ENCODE measurements at places on chromosomes 2 and 18.

GRCh38 chr18:55346387-55346786 lies 241.6 kb downstream of the TCF4 start:
- DNase-seq, result no peak

- no peak for DNase-seq
Measured at GRCh38 chr2:224650815-224651439, 65.2 kb downstream of the CCDC195 start.

- no peak for DNase-seq
Measured at GRCh38 chr18:25594351-25594750, 242.4 kb upstream of the ZNF521 start.

DNA sequence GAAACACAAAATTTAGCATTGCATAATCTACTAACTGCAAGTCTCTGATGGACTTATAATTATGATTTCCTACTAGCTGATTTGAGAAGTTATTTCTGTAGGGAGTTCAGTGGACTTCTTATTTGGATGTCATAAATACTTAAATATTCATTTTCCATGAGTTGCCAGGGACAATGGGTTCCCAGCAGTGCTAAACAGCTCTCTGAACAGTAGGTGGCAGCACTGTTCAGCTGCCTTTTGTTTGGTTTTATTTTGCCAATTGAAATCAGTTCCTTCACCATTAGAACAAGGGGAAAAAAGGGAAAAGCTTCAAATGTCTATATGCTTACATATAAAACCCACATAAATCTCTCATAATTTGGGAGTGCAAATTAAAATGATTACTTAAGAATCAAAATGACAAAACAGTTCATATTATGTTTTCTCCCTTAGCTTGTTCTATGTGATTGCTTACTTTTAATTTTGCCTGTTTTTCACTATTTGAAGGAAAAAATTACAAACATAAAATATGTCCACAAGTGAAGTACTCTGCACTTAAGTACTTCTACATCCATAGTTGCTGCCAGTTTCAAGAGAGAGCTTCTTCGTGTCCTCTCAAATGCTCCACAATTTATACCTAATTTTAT lies 898.9 kb downstream of the CPS1 start:
- DNase-seq, result no peak

GRCh38 chr2:2690985-2691384 lies 359.9 kb upstream of the MYT1L start:
- DNase-seq, result no peak

DNA sequence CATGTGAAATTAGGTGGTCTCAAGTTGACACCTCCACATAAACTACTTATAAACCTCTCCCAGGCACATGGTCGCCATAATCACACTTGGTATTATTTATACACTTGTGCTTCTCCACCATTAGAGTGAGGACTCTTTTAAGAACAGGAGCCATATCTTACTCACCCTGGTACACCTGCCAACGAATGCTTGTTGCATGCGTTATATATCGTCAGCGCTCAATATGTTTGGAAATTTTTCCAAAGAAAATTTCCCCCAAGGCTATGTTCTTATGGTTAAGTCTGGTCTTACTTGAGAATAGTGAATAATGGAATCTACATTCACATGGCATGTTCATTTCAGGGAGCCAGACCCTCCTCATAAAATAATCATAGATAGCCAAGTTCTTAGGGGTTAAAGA lies 271.7 kb downstream of the BCL11A start:
- no peak for DNase-seq

DNA sequence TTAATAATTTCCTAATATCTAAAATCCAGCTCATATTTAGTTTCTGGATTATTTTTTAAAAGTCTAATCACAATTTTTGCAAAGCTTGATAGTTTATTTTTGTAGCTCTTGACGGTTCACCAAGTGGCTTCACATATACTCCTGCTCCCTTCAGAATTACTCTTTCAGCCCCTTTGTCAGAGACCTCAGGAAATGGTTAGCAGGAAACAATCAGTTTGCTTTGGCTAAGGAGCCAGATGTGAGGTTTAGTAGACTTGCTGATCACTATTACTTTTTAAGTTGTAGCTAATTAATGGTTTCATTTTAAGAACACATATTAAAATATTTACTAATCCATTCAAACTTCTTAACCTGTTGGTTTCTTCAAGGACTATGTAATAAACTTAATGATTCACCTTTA lies 2.3 kb downstream of the RBBP8 start:
- no peak for DNase-seq

- no peak for DNase-seq
Measured at GRCh38 chr18:7164323-7165004, 46.9 kb upstream of the LAMA1 start.

DNA sequence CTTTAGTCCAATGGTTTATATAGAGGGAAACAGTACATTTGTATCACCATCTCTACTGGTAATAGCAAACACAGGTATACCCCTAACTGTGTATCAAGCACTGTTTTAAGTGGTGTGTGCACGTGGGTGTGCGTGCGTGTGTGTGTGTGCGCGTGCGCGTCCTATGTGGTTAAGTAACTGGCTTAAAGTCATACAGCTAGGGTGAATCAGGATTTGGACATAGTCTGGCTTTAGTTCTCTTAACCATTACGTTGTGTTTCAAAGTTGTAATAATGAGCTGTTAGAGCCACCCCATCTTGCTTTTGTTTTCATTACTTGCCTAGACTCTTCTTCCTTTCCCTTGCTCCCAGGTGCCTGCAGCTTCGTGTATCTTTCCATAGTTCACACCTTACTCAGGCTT lies 2.1 kb downstream of the HADHB start:
- DNase-seq, result no peak

DNA sequence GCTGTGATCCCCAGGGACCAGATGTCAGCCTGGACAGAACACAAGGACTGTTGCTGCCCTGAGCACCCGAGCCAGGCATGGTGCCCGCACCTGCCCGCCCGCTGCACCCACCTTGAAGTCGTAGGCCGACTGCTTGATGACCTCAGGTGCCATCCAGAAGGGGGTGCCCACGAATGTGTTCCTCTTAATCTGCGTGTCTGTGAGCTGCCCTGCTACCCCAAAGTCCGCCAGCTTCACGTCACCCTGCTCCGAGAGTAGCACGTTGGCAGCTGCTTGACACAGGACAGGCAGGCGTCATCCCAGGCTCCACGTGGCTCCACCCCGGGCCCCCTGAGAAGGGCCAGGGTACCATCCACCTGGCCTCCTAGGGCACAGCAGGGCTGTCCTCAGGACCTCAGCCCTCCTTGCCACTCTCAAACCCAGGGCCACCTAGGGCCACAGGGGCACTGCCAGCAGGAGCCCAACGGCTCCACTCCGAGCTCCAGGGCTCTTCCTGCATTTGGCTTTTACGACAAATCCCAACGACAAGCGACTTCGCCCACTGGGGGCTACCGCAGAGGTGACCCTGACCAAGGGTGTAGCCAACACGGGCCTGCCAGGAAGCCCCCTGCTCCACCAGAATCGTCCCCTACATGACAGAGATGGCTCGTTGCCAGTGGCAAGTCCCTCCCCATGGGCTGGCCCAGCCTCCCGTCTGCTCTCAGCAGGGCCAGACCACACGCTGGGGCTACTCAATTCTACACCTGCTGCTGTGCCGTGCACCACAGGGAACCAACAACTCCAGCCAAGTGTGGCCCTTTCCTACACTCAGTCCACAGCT lies 9.0 kb downstream of the STK25 start:
- DNase-seq, result no peak

DNA sequence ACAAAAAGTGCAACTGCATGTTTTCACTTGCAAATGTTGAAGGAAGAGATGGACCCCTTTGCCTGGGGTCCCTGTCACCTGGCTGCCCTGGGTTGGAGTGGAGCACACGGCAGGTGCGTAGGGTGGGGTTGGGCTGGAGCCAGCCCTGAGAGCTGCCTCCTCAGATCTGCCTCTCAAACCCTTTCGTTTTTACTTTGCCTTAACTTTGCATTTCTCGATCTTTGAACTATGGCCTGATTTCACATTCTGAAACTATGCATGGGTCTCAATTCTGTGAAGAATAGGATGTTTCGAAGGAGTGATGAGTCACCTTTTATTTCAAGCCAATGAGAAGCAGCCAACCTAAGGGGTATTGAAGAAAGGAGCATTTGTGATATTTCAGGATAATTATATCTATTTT lies 132.8 kb downstream of the ACOXL start:
- DNase-seq, result no peak

DNA sequence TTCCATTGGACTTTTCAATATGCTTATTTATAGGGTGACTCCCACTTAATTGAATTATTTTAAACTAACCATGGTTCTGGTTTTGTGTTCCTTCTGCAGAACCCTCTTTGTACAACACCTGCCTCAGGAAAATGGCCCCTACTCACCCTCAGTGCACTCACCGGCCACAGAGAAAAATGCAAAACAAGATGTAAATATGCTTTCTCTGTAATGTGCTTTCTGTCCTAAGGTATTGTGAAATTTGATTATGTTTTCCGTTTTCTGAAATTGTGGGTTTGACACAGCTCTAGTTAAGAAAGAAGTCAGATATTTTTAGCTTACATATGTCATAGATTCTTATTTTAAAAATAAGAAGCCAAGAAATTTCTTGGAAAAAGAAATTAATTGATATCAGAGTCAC lies 357.7 kb upstream of the SMIM21 start:
- no peak for DNase-seq
